ENCODE measurements at places on chromosomes 12 and 14.

GRCh38 chr12:122021822-122022392 is at the start of gene BCL7A:
Gene BCL7A, plus strand, starts transcription at chr12:122021884. Its CDS starts 208 bp downstream, at chr12:122022092.
- DNase-seq = peak; percentile 77

DNA sequence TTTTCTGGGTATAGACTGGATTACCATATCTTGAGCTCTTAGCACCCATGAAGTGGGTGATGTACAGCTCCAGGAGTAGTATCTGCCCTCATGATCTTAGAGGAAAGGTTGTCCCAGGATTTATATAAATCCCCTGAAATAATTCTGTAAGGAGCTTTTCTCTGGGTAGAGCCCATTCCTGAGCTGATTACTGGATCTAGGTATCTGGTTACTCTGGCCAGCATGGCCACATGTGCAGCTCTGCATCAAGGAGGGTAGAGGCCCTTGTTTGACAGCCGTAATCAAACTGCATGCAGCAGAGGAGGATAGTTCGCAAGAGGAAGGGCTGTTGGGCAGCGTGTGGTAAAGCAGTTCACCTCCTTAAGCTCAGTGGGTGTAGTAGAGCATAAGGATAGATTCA is 8.5 kb downstream of the COX14 start:
- no peak for DNase-seq

GRCh38 chr12:112424126-112424525 is 5.4 kb downstream of the PTPN11 start:
- DNase-seq = no peak

DNA sequence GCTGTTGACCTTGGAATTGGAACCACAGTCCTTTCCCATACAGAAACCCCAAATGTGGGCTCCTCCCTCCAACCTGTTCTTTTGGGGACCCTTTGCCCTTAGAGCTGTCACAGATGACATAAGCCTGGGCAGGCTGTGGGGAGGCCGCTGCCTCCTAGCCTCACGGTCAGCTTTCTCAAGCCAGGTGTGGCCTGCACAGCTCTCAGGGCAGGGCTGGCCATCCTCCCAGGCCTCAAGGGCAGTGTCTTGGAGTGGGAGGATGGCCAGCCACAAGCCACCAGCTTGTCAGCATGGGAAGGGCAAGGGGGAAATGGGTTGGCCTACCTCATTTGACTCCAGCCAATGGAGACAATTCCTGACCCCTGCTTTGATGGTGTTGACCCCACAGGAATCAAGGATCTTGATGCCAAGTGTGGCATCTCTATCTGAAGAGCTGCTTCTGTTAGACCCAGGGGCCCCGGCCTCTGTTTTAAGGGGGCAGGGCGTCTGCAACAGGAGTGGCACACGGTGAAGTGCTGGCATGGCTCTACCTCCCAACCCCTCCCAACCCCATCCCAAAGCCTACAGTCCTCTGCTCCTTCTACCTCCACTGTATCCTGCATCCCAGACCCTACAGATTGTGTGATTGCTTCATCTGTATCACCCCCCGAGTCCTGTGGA is 11.5 kb downstream of the CBLN3 start:
- DNase-seq = no peak

DNA sequence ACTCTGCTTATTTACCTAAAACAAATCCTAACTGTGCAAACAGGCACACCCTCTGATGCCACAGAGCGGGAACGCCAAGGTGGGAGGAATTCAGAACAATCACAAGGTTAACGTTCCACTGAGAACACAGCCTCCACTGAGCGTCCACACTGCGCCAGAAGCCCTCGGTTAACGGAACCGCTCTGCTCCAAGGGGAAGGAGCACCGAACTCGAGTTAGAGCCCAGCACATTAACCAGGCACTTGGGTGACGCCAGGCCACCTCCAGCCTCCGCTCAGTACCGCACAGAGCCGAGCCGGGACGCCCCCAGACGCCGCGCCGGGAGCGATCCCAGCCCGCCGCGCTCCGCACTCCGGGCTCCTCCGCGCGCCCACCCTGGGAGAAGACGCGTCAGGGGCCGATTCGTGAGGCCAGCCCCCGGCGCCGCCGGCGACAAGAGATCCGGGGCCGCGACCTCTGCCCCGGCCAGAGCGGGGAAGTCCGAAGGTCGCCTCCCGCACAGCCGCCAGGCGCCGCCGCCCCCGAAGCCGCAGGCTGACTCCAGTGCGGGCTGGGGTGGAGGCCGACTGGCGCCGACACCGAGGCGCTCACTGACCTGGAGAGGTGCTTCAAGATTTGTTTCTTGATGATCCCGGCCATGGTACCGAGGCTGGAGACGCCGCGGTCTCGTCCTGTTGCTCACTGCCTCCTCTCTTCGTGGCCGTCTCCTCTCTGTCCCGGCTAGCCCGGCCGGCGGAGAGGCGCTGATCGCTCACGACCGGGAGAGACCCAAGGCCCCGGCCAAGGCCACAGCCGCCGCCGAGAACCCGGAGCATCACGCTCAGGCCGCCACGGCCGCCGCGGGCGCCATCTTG is 450 bp downstream of the BLTP3B start:
- DNase-seq = no peak

GRCh38 chr14:92241966-92242595 is 80.9 kb upstream of the SLC24A4 start:
- no peak for DNase-seq

GRCh38 chr14:102517392-102518062 is 8.0 kb upstream of the ANKRD9 start:
- no peak for DNase-seq

DNA sequence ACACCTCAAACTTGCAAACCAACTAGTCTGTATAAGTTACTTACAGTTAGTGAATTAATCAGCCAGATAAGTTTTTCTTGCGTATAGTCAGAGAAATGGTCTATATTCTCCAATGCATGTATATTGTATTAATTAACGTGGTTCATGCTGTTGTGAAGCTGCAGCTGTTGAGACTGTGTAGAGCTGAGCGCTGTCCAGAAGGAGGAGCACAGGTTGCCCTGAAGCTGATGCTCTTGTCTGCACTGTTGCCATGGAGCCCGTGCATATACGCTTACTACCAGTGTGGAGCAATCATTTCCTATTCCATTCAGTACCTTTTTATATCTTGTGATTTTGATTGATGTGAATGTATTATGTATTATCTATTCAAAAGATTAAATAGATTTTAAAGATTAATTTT is 74.3 kb upstream of the ARID2 start:
- peak; percentile 71 for DNase-seq

DNA sequence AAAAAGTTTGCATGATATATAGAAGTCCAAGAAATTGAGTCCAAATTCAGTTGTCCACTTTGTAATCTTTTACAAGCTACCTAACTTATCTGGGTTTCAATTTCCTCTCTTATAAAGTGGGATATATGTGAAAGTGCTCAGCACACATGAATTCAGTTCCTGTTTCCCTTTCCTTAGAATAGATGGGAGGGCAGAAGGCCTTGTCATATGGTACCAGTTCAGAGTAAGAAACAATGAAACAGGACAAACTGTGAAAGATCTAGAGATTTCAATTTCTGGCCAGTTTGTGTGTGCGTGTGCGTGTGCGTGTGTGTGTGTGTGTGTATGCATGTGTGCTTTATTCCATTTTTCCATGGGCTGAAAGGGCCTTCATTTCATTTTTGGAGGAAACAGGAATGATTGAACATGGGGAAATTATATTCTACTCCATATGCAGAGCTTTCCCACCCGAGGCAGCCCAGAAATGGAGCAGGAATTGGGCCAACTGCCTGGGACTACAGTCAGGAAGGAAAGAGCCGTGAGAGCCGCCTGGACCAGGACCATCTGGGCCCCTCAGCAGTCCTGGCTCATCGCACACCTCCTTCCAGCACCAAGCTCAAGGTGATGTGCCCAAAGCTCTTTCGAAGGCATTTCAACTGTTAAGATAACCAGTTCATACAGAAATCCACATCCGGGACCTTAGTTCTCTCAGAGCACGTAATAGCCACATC is 183.2 kb downstream of the EPS8 start:
- no peak for DNase-seq

DNA sequence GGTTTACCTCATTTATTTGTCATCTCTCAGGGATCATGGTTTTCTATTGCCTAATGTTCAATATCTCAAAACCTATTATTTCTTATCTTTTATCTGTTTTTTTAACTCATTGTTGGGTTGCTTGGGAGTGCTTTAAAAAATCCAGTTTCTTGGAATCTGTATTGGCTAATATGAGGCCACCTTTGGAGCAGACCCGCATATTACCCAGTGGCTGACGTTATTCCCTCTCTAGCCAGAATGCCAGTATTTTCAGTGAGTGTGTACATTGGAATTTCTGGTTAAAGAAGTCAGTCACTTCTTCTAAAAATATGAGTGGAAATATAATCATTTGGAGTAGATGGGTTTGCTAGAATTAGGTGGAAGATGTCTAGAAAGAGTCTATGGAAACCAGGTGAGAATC is 38.3 kb downstream of the PRMT8 start:
- no peak for DNase-seq

DNA sequence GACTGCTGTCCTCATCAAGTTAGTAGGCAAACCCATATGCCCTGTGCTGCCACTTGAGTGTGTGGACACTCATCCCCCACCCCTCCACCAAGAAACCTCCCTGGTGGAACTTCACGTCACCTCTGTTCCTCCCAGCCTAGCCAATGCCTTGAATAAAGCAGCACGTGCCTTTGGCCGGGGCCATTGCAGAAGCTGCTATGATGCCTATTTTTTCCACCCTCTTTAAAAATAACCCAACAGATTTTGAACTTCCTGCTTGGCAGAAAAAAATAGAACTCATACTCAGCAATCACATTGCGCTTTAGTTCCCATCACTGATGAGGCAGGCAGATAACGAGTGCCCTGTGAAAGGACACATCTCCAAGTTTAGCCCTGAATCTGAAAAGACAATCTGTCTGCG is 23.1 kb upstream of the PWP1 start:
- DNase-seq = no peak

- no peak for DNase-seq
Observed at GRCh38 chr12:97275728-97276590, 186.6 kb upstream of the RMST start.

DNA sequence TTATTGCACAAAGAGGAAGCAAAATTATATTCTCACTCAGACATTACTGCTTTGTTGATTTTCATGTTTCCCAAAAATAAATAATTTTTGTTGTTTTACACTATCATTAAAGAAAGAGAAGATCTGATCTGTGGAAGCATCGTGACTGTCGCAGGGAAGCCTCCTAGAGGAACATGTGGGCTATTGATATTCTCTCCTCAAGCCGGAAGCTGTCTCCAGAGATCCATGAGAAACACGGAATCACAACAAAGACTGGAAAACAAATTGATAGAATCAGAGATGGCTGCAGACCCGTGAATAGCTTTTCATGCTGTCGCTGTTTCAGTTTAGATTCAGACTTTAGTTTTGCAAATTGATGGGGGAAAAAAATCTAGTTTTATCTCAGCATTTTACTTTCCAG is 235.2 kb upstream of the TMPO start:
- DNase-seq = no peak

DNA sequence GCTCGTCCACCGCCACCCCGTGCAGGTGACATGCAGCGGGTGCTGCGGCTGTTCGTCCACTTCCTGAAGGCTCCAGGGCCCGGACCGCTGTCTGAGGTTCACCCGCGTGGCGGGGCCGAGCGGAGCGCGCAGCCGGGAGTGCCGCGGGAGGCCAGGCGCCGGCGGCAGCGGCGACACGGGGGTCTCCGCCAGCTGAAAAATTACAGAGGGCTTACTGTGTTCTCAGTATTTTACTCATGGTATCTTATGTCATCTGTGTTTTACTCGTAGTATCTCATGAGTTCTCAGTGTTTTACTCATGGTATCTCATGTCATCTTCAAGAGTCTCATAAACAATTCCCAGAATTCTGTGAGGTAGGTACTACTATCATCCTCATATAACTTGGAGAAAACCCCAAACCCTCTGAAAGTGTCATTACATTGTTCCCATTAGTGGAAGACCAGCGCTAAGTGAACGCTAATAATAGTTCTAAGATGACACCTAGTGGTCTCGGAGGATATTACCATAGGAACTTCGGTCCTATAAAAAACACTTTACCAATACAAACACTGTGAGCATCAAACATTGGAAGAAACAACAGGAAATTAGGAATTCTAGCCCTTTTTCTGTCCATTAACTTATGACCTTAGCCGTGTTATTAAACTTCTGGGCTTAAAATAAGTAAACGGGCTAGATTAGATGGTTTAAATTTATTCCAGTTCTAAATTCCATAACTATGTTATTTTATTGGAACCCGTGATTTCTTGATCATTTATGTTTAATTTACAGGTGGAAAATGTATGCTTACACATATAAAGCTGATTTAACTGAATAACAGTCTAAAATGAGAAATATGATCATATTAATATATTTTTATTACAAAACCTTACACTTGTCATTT is 32.4 kb downstream of the AK7 start:
- DNase-seq = peak; percentile 75

DNA sequence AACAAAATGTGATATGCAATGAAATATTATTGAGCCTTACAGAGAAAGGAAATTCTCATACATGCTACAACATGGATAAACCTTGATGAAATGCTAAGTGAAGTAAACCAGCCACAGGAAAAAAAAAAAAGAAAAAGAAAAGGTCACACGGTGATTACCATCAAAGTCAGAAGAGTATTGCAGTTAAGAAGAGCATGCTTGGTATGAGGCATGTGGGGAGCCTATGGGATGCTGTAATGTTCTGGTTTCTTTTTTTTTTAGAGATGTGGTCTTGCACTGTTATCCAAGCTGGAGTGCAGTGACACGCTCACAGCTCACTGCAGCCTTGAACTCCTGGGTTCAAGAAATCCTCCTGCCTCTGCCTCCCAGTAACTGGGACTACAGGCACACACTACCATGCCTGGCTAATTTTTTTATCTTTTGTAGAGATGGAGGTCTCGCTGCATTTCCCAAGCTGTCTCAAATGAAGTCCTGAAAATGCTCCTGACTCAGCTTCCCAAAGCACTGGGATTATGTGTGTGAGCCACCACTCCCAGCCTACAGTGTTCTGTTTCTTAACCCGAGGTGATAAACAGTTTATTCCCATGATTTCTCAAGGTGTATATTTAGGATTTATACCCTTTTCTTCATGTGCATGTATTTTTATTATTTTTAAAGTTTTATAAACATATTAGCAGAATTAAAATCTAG is 96.2 kb downstream of the SEC23A start:
- DNase-seq = no peak

DNA sequence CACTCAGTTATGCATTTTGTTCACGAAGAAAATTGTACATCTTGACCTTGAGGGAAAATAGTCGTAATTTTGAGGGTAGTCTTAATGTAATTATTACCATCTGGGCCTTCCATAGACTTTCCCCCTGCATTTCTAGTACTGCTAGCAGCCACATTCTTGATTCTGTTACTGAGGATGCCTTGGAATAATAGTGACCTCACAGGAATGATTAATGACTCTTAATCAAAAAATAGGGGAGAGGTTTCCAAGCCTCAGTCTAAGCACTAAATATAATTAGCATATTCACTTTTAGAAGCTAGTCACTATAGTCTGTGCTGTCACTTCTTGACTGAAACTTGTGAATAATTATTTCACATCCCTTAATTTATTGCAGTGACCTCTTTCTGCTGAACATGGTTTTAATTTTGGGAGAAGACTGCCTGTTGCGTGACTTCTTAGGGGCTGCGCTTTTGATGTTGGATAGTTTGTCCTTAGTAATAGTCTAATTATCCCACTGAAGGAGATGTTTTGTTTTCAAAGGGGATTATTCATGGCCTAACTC is 400.5 kb downstream of the ADAMTS20 start:
- DNase-seq = no peak

- peak; percentile 95 for DNase-seq
Observed at GRCh38 chr14:54133896-54134295, 177.3 kb upstream of the BMP4 start.

GRCh38 chr12:203462-204260 is 10.3 kb downstream of the SLC6A12 start:
- no peak for DNase-seq

GRCh38 chr12:59383079-59383822 is 212.6 kb upstream of the SLC16A7 start:
- peak; percentile 87 for DNase-seq

Data from epithelial cell of esophagus (primary cell).